NCI-H1105 (cell line): ENCODE measurements at places on chromosomes 5 and 9.

- no peak for DNase-seq
Observed at GRCh38 chr5:33275921-33276627, 164.7 kb upstream of the TARS1 start.

DNA sequence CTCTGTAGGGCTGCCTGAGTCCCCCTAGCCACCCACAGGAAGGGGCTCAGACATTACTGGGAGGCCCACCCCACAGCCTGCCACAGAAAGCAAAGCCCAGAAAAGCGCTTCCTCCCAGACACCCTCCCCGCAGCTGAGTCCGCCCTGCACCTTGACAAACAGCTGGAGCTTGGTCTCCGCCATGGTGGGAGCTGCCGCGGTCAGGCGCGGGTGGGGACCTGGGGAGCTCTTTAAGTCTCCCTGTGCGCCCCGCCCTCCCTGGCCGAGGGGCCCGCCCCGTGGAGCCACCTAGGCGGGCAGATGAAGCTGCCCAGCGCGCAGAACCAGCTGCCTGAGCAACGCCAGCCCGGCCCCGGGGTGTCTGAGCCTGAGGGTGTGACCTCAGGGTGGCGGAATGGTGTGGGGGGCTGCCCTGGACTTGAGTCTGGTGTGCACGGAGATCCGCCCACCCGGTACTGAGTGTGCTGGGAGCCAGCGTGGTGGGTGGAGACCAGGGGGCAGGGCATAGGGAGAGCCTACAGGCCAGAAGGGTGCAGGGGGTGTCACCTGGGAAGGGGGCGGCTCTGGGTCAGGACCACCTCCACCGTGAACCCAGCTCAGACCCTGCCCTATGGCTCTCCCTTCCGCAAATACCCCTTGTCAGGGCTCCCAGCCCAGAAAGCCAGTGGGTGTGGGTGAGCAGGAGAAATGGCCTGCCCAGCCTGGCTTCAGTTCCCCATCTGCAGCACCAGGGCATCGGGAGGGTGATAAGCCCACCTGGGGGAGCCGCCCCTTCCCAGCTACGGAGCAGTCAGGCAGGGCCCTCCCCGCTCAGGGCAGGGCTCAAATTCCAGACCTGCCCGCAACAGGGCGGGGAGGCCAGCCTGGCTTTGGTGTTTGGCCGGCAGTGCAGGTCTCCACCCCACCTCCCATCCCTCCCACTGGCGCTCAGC lies at the start of gene CLIC3:
CLIC3 (minus strand) TSS at position 208 of the 932 bp plus-strand sequence; CDS start at position 183, 25 bp downstream.
- DNase-seq = no peak

DNA sequence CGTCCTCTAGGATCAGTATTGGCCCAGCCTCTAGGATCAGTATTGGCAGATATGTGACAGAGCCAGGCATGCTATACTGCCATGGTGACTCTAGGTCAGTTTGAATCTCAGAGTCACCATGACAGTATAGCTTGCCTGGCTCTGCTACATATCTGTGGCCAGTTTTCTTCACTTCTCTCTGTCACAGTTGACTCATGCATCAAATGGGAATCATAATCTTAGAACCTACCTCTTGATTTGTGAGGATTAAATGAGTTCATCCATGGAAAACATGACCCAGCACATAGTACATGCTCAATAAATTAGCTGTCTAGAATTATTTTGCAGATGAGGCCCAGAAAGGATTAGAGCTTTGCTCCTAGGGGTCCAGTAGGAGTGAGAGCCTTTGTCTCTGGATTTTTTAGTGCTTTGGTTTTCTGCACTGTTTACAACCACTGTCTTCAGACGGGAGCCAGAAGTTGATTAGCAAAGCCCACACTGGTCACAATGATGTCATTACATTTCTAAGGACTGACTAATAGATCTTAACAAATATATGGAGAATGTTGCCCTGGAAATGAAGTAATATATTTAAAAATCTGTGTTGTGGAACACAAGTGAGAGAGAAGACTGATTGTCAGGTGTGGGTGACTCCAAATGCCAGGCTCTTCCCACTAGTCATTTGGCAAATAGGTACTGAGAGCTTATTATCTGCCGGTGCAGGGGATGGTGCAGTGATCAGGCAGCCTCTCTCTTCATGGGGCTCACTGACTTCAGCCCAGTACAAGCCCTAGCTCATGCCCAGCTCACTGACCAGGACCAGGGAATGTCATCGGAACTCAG lies 76.0 kb downstream of the COL15A1 start:
- DNase-seq = no peak

DNA sequence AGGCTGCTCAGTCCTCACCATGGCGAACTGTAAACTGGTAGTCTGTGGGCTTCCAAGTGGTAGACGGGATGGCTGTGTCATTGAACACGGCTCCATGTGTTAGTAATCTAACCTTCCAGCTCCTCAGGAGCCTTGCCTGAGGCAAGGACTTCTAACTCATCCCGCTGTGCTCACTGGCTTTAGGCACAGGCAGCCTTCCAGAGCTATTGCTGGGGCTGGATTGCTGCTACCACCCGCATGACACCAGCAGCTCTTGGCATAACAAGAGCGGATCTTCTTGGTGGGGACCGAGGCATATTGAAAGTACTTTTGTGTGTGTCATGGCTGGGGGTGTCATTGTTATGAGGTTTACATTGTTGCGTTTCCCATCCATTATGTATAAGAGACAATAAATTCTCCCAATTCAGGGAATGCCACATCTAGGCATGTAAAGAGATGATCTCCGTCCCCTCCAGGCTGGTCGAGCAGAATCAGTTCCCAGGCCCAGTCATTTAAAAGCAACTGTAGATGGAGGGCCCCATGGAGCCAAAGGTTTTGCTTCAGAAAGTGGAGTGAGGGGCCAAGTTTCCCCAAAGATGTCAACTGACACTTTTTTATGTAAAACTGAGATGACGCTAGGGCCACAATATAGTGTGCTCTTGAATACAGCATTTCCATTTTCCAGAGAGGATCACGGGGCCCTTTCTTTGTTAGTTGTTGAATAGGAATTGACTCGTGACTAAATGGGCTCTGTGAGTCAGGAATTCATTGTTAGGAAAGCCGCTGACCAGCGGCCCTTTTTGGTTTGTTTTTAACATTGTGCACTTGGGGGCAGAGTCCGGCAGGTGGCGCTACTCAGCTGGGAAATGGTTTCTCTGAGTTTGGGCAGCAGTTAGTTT lies 759.5 kb downstream of the TAF11L14 start:
- peak; percentile 11 for DNase-seq

GRCh38 chr5:111392181-111392580 lies 120.2 kb downstream of the STARD4 start:
- DNase-seq = no peak

GRCh38 chr5:43729846-43730478 lies 127.0 kb downstream of the NNT start:
- peak; percentile 25 for DNase-seq

GRCh38 chr5:135635451-135635850 lies 56.7 kb upstream of the CXCL14 start:
- DNase-seq = no peak

- DNase-seq = no peak
Observed at GRCh38 chr5:60377826-60378225, 322.1 kb downstream of the DEPDC1B start.

DNA sequence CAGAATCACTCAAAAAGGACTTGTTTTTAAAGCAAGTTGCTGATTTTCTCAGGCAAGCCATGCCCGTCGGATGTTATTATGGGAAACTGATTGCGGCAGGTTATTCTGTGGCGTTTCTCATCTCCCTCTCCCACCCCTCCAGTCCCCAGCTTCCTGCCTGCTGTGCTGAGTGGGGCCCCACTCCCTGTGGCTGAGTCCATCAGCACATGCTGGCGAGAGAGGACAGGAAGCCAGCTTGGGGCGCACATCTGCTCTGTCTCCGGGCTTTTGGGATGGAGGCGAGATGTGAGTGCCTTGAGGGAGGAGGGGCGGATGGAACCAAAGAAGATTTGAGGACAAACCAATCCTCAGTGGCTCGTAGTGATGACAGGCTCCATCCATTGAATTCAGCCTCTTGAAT lies 108.0 kb downstream of the DAPK1 start:
- DNase-seq = no peak

DNA sequence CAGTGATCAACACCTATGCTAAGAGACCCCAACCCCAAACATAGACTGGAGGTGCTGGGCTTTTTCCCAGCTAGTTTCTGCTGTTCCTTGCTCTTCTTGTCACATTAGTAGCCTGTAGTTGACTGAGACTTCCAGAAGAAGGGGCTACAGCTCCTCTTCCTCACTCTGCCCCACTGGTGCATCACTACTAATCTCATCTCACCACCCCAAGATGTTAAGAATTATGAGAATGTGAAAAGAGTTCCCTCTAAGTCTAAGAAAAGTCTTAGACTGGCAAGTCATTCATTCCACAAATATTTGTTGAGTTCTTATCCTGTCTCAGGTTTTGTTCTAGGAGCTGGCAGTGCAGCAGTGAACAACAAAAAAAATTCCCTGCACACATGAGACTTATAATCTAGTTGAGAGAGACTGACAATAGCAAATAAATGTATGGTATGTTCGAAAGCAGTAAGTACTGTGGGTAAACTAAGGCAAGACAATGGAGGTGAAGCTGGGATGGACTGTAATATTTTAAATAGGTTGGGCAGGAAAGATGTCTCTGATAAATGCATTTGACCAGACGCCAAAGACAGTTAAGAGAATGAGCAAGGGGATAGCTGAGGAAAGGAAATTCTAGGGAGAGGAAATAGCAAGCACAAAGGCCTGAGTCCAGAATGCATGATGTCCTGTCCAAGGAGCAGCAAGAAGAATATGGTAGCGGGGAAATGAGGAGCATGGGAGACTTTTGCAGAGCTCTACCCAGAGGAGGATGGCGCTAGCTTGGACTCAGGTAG lies 92.3 kb downstream of the PTCD2 start:
- DNase-seq = no peak

DNA sequence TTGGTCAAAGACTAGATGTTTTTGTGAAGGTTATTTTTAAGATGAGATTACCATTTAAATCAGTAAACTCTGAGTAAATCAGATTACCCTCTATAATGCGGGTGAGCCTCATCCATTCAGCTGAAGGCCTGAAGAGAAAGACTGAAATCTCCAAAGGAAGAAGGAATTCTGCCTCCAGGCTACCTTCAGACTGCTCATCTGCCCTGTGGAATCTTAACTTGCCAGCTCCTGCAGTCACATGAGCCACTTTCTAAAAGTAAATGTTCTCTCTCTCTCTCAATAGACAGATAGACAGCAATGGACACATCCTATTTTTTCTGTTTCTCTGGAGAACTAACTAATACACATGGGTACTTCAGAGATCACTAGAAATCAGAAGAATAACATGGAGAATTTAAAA lies 182.8 kb downstream of the CFAP90 start:
- DNase-seq = no peak

DNA sequence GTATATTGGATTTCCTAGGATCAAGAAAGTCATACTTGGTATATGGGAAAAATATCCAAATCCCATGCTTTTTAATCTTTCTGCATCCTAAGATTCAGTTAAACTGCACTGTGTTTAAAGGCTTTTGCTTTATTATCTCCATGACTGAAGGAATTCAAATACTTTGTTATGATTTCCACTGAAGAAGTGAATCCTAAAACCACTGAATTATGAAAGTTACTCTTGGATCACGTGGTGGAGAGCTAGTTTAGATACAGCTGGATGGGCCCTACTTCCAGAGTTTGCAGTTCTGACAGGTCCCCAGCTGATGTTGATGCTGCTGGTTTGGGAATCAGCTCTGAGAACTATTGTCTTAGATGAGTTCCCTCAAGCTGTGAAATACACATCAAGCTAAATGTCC lies 5.0 kb downstream of the DAB2 start:
- DNase-seq = no peak

GRCh38 chr5:177972613-177973012 lies 23.4 kb downstream of the PROP1 start:
- DNase-seq = no peak

GRCh38 chr5:144378681-144379080 lies 208.0 kb downstream of the KCTD16 start:
- peak; percentile 34 for DNase-seq

GRCh38 chr5:161530700-161531099 lies 15.8 kb downstream of the GABRB2 start:
- DNase-seq = no peak

- no peak for DNase-seq
Observed at GRCh38 chr5:167899490-167900070, 391.9 kb upstream of the WWC1 start.

DNA sequence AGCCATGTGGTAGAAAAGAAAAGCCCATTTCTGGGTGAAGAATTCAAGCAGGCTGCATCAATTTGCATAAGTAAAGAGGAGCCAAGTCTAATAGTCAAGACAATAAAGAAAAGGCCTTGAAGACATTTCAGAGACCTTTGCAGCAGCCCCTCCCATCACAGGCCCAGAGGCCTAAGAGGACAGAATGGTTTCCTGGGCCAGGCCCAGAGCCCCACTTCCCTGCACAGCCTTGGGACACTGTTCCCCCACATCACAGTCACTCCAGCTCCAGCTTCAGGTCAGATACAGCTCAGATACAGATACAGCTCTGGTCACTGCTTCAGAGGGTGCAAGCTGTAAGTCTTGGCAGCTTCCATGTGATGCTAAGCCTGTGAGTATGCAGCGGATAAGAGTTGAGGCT lies 29.1 kb downstream of the PLGRKT start:
- no peak for DNase-seq

- DNase-seq = no peak
Observed at GRCh38 chr5:130402906-130403305, 498.6 kb downstream of the CHSY3 start.

GRCh38 chr5:125411071-125411743 lies 664.8 kb upstream of the ZNF608 start:
- DNase-seq = peak; percentile 21

GRCh38 chr9:38345851-38346755 lies 46.4 kb upstream of the ALDH1B1 start:
- DNase-seq = no peak

- no peak for DNase-seq
Observed at GRCh38 chr9:98020476-98021145, 35.9 kb upstream of the NANS start.

GRCh38 chr5:122896598-122897282 lies 51.3 kb downstream of the SNX24 start:
- no peak for DNase-seq

DNA sequence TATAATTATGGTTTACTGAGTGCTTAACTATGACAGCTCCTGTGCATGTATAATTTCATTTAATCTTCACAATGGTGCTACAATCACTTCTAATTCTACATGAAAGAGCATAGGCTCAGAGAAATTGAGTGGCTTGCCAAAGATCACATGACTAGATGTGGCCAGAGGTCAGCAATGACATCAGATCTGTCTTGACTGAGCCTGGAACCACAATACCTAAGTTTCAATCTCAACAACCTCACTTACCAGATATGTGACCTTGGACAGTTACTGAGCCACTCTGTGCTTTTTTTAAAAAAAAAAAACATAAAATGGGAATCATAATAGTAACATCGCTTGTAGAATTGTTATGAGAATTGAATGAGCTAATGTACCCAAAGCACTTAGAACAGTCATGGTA lies 130.7 kb downstream of the TRIM32 start:
- DNase-seq = no peak

- no peak for DNase-seq
Observed at GRCh38 chr5:14407746-14408175, 173.8 kb upstream of the OTULINL start.

GRCh38 chr5:35877655-35878054 lies 21.0 kb downstream of the IL7R start:
- DNase-seq = no peak

- no peak for DNase-seq
Observed at GRCh38 chr5:67493676-67494075, 297.1 kb upstream of the CD180 start.

GRCh38 chr5:98187945-98188344 lies 585.5 kb upstream of the RGMB start:
- no peak for DNase-seq
